ENCODE measurements at places on chromosomes 5 and 9. TPM values are rescaled to one million over a fixed set of nuclear protein-coding genes. Genes with fewer than 3 reads are reported as not detected.

GRCh38 chr9:581673-582497 is 259.6 kb upstream of the DMRT1 start:
- DNase-seq, result no peak

GRCh38 chr5:110545716-110546115 is 180.8 kb downstream of the TMEM232 start:
- no peak for DNase-seq

GRCh38 chr5:94750681-94751080 is 132.2 kb downstream of the SLF1 start:
- no peak for DNase-seq

DNA sequence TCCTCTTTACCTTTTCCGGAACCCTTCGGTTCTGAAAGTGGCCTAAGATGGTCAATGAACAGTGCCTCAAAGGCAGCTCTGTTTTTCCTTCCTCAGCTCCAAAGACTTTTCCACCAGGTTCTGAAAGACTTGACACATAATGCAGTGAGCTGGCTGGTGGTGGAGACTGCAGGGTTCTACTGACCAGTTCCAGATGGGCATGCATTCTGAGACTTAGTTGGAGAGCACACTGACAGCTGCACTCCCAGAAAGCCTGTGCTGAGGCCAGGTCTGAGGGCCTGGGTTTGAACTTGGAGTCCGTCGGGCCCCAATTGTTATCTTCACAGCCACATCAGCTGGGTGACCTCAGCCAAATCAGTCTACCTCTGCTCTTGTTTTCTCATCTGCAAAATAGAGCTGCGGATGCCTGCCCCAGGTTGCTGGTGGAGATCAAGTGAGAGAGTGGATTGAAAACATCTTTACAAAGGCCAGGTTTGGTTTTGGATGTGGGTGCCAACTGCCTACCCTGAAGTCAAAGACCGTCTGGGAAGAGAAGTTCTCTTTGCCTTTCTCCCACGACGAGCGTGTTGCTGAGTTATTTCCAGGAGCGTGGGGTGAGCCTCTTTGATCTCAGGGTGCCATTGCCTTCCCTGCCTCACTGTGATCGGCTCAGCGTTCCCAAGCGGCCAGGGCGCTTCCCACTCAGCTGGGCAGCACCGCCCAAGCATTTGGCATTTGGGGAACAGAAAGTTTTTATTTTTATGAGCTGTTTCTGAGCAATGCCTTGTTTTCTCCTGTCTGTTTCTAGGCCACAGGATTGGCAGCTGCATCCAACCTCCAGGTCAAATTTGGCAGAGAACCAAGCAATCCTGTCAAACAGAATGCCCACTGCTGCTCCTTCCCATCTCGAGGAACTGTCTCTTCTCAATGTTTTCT is 54.9 kb downstream of the RAD23B start:
- DNase-seq, result no peak

DNA sequence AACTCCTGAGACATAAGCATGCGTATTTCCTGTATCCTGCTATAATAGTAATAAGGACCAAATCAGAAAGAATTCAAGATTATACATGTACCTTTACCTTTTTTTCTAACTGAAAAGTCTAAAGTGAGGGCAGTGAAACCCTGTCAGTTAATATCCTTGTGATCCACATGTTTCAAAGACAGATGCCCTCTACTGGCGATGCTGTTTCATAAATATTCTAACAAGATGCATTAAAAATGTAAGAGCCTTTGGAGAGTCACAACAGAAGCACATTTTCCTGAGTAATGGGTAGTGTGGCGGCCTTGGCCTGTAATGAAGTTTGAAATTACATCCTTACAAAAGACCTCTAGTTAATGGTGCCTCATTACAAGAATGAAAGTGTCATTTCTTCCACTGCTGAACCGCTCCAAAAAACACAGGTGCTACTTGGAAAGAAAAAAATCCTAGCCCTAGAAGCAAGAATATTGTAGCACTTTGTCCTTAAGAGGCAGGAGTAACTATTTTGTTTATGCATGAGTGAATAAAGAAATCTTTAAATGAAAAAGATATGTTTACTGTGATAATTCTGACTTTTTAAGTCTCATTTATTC is 232.6 kb downstream of the EPB41L4A start:
- DNase-seq, result no peak

GRCh38 chr5:14201325-14202045 is 58.3 kb downstream of the TRIO start:
- no peak for DNase-seq

DNA sequence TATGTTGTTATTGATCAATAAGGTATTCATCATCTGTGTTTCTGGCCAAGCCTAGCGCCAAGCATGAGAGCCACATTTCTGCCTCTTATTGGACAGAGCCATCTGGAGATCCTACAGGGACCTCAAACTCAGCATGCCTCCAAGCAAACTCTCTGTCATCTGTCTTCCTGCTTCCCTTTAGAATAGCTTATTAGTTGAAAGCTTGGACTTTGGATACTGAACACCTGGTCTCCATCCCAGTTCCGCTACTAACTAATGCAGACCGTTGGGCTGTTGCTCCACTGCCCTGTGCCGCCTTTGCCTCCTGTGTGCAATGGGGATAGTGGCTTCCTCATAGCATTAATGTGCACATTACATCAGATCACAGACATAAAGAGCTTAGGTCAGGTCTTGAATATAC is 65.5 kb downstream of the MAP1B start:
- DNase-seq, result no peak

- DNase-seq, result no peak
Observed at GRCh38 chr9:6495466-6495865, 82.5 kb downstream of the UHRF2 start.

- no peak for DNase-seq
Observed at GRCh38 chr9:101778332-101778731, 39.9 kb upstream of the GRIN3A start.

GRCh38 chr5:41787265-41787664 is 83.0 kb downstream of the OXCT1 start:
- DNase-seq, result no peak

GRCh38 chr5:39236718-39237117 is 17.4 kb upstream of the FYB1 start:
- no peak for DNase-seq

- no peak for DNase-seq
Observed at GRCh38 chr5:168612123-168612522, 33.0 kb upstream of the PANK3 start.

DNA sequence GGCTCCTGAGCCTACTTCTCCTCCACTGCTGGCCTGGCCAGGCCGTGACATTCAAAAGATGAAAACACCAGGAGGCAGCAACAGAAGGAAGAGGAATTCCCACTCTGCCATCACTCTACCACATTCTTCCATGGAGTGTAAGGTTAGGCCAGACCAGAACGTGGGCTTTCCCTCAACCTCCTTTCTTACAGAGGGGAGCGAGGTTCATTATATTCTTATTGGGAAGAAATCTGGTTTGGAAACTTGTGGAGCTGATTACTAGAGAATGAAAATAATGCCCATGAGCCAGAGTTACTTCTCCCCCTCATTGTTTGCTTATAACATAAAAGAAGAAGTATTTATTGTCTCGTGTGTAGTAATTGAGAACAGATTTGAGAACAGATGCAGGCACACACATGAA is 136.3 kb upstream of the BASP1 start:
- no peak for DNase-seq

DNA sequence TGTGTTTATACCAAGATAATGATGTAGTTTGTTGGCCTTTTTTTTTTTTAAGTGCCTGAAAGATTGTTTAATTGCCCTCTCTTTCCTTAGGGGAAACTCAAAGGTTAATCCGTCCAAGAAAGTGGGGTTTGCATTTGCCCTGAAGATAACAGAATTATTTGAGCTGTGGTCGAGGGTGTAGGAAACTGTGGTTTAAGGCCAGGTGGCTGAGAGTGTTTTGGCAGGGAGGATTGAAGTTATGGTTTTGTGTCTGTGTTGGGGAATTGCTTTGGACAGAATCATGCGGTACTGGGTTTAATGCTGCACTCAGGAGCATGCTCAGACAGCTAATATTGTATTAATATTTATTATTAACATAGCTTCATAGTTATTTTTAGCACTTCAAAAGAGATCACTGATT is 509.8 kb downstream of the EBF1 start:
- DNase-seq, result no peak

DNA sequence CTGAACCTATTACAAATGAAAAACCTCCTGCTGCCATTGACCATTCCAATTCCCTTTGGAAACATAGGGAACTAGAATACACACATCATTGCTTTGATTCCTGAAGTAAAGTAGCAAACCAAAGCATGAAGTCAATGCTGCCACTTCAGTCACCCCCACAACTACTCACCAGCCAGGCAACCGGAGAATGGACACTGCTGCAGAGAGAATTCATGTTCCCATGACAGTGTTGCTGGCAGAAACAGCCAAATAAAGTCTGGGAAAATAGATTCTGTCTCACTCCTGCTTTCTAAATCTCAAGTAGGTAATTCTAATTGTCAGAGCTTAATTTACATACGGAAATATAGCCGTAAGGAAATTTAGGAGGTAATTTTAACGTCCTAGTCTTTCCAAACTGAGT is 162.9 kb upstream of the PLPPR1 start:
- no peak for DNase-seq

Gene OXCT1
- 65.2 TPM for polyA plus RNA-seq

Gene PHF19
- polyA plus RNA-seq, result 43.4 TPM

Gene EMB
- 5.2 TPM for polyA plus RNA-seq

Gene CBY3
- polyA plus RNA-seq, result 0.30 TPM

Gene GRM6
- polyA plus RNA-seq, result 1.9 TPM

Gene BTF3
- polyA plus RNA-seq, result 882 TPM
